Type B pancreatic cell (in vitro differentiated cells): ENCODE measurements at places on chromosomes 2 and 18.

DNA sequence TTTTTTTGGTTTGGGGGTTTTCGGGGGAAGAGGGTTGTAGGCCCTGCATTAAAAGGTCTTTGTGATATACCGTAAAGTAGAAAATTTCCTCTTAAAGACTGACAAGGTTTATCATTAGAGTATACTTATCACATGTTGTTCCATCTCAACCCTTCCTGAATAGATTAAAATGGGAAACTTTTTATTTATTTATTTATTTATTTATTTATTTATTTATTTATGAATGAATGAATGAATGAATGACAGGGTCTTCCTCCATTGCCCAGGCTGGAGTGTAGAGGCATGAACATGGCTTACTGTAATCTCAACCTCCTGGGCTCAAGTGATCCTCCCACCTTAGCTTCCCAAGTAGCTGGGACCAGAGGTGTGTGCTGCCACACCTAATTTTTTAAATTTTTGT lies 48.5 kb upstream of the SLC3A1 start:
- no peaks in the 10 kb centered on the region for H3K27me3 ChIP-seq
- no peaks in the 10 kb centered on the region for H3K4me1 ChIP-seq
- H3K4me3 ChIP-seq: no peak overlapping the region
- H3K36me3 ChIP-seq: peaks cover 14% of the 10 kb centered on the region

GRCh38 chr2:19886261-19886660 lies 15.5 kb downstream of the TTC32 start:
- peaks cover 16% of the 10 kb centered on the region for H3K4me1 ChIP-seq
- no peak overlapping the region for H3K27ac ChIP-seq
- DNase-seq: no peak
- peaks cover 4% of the 10 kb centered on the region for H3K36me3 ChIP-seq
- no peak overlapping the region for H3K4me3 ChIP-seq
- peaks cover 4% of the 10 kb centered on the region for H3K27me3 ChIP-seq

- peaks cover 11% of the 10 kb centered on the region for H3K27me3 ChIP-seq
- DNase-seq: no peak
- H3K36me3 ChIP-seq: no peaks in the 10 kb centered on the region
- no peak overlapping the region for H3K4me3 ChIP-seq
- H3K27ac ChIP-seq: no peak overlapping the region
- no peaks in the 10 kb centered on the region for H3K4me1 ChIP-seq
These were observed 91.9 kb downstream of the MRPS9 start for GRCh38 chr2:105129722-105130232.

GRCh38 chr2:164778723-164779122 lies 62.9 kb downstream of the COBLL1 start:
- no peak overlapping the region for H3K4me3 ChIP-seq
- H3K36me3 ChIP-seq: no peaks in the 10 kb centered on the region
- DNase-seq: no peak
- H3K4me1 ChIP-seq: peaks cover 13% of the 10 kb centered on the region

- DNase-seq: no peak
- no peak overlapping the region for H3K4me3 ChIP-seq
- no peaks in the 10 kb centered on the region for H3K27me3 ChIP-seq
- H3K36me3 ChIP-seq: no peaks in the 10 kb centered on the region
- H3K4me1 ChIP-seq: no peaks in the 10 kb centered on the region
These were observed 783.3 kb downstream of the PLCL1 start for GRCh38 chr2:198587741-198588140.

GRCh38 chr2:157849591-157849990 lies 26.5 kb downstream of the ACVR1 start:
- H3K27ac ChIP-seq: no peak overlapping the region
- H3K4me3 ChIP-seq: no peak overlapping the region
- DNase-seq: no peak

- H3K27ac ChIP-seq: no peak overlapping the region
- H3K27me3 ChIP-seq: no peaks in the 10 kb centered on the region
- H3K36me3 ChIP-seq: no peaks in the 10 kb centered on the region
These were observed 44.8 kb downstream of the NFATC1 start for GRCh38 chr18:79440316-79441110.

- no peak for DNase-seq
- no peaks in the 10 kb centered on the region for H3K27me3 ChIP-seq
- H3K27ac ChIP-seq: no peak overlapping the region
- H3K36me3 ChIP-seq: no peaks in the 10 kb centered on the region
- peaks cover 9% of the 10 kb centered on the region for H3K4me1 ChIP-seq
- H3K4me3 ChIP-seq: no peak overlapping the region
These were observed 121.5 kb upstream of the NABP1 start for GRCh38 chr2:191556463-191556862.

DNA sequence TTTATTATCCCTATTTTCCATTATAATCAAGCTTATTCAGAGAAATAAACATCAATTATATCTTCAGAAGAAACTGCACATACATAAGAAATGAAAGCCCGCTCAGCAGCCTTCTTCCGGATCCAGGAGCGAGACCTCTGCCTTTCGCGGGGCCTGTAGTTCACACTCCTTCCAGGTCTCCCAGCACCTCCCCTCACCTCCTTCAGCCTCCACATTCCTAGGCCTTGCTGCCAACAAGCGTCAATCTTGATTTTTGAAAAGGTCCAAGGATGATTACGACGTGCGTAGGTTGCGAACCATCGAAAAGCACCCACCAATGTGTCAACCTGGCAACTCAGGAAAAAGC lies 355 bp upstream of the KIDINS220 start:
- H3K4me3 ChIP-seq: peak overlapping the region; percentile 100
- H3K27ac ChIP-seq: peak overlapping the region; percentile 63
- H3K36me3 ChIP-seq: peaks cover 8% of the 10 kb centered on the region

GRCh38 chr2:64838817-64839216 lies 150.4 kb upstream of the SLC1A4 start:
- peaks cover under 1% of the 10 kb centered on the region for H3K27me3 ChIP-seq
- no peak for DNase-seq
- peaks cover 21% of the 10 kb centered on the region for H3K4me1 ChIP-seq
- H3K27ac ChIP-seq: no peak overlapping the region
- H3K4me3 ChIP-seq: no peak overlapping the region

GRCh38 chr2:98522854-98523253 lies 78.2 kb downstream of the INPP4A start:
- H3K4me1 ChIP-seq: peaks cover 19% of the 10 kb centered on the region
- H3K36me3 ChIP-seq: peaks cover 10% of the 10 kb centered on the region
- no peak overlapping the region for H3K4me3 ChIP-seq
- no peak overlapping the region for H3K27ac ChIP-seq

DNA sequence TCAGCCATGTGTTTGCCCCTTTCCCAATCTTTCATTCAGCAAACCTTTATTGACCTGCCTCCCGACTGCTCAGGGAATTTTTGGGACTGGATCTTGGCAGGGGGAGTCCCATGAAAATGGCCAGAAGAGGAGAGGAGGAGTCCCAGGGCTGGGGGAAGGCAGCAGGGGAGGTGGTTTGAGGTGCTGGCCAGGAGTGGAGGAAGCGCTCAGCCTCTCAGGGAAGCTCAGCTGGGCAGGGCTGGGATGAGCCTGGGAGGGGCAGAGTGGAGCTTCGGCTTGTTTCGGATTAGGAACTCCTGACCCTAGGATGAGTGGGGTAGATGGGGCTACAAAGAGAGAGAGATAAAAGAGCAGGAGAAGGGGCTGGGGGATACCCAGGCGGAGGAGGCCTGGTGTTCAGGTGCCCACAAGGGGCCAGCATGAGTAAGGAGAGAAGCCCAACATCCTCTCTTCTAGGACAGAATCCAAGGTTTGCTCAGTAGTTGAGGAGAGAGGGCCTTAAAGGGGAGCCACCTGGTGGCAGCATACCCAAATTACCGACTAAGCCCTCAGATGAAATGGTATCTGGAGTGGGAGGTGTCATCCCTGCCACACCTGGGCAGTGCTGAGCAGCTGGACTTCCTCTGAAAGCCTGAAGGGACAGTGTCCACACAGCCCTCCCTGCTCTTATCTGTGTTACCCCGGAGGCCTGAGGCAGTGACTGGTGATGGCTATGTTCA lies 91.1 kb downstream of the INHBB start:
- H3K27me3 ChIP-seq: peaks cover 33% of the 10 kb centered on the region
- H3K27ac ChIP-seq: no peak overlapping the region
- no peak overlapping the region for H3K4me3 ChIP-seq

- H3K27me3 ChIP-seq: no peaks in the 10 kb centered on the region
- peak overlapping the region; percentile 23 for H3K4me3 ChIP-seq
- H3K36me3 ChIP-seq: no peaks in the 10 kb centered on the region
- no peak for DNase-seq
These were observed 108.3 kb upstream of the PPP1CB start for GRCh38 chr2:28643327-28643726.

DNA sequence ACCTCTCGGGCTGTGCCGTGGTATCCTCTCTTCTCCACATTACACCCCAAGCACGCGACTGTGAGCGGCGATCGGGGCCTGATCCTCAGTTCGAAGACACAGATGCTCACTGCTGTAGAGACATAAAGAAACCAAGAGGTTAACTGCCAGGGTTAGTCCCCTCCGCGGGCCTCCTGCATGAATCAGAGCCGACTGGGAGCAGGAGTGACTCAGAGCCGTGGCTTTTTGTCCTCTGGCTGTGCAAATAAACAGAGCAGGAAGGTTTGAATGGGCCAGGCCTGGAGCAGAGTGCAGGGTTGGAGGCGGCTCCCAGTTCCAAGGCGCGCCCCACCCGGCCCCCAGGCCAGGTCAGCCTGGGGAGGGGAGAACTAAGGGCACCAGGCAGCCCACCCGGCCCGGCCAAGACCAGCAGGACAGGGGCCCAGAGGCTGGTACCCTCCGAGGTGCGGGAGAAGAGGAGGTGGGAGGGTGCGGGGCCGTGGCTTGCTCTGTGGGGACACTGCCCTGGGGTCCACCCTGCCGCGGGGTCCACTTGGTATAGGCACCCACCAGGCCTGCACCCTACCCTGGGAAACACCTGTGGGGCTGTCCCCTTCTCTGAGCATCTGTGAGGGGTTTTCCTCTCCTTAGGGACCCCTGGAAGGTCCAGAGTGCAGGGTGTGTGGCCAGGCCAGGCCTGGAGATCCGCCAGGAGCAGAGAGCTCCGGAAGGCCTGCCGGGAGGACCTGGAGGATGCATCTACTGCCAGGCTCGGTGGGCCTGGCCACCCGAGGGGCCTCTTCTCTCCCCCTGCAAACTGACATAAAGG lies 16.5 kb downstream of the TWIST2 start:
- peaks cover 15% of the 10 kb centered on the region for H3K36me3 ChIP-seq
- peak; percentile 80 for DNase-seq
- peak overlapping the region; percentile 79 for H3K4me3 ChIP-seq
- H3K4me1 ChIP-seq: peaks cover 41% of the 10 kb centered on the region

DNA sequence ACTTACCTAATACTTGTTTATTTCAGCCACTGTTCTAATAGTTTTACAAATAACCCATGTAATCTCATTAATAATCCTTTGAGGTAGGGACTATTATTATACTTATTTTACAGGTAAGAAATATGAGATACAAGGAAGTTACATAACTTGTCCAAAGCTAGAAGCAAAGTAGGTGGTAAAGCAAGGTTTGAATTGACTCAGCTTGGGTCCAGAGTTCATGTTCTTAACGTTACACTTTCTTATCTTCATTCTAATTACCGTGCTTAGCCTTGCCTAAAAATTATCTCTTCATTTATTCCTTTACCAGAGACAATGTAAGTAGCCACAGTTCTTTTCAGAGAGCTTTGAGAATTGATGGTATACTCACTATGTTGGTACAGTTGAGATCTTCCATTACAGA lies 743.6 kb downstream of the KCNJ3 start:
- H3K36me3 ChIP-seq: no peaks in the 10 kb centered on the region
- no peak overlapping the region for H3K4me3 ChIP-seq
- DNase-seq: no peak

DNA sequence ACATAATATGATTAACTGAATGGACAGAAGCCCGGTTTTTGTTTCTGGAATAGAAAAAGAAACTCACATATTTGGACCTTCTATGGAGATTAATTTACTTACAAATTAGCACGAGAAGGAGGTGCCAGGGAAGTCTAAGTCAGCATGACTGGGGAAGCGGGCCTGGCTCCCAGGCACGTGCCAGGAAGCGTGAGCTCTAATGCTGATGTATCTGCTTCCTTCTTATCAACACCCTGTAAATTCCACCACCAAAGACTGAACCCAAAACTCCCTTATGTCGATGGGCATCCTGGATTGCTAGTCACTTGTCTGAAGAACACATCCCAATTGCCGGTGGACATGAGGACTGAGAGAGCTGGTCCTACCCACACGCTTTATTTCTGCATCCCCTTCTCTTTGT lies 134.5 kb downstream of the GALNT14 start:
- DNase-seq: no peak
- no peaks in the 10 kb centered on the region for H3K4me1 ChIP-seq
- no peak overlapping the region for H3K27ac ChIP-seq

- DNase-seq: no peak
- no peaks in the 10 kb centered on the region for H3K4me1 ChIP-seq
- H3K27ac ChIP-seq: no peak overlapping the region
- H3K4me3 ChIP-seq: no peak overlapping the region
- H3K36me3 ChIP-seq: no peaks in the 10 kb centered on the region
These were observed 311.4 kb downstream of the LRRTM1 start for GRCh38 chr2:79993144-79993543.

DNA sequence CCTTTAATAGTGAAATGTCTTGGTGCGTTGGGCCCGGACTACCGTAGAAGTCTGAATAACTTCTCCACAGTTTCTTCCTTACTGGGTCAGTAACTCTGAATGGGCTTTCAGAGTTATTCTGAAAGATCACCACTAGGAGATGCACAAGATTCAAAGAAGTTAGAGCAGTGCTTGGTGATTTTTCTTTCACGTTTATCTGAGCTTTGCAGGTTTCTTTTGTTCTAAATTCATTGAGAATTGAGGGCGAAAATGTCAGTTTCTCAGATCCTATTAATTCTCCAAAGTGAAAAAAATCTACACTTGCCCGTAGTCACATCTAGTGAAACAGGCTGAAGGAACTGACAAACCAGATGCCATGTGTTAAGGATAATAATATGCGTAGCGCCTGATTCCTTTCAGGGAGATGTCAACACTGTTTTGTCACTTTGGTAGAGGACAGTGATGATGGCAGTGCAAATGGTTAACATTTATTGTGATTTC lies 70.1 kb downstream of the QPCT start:
- no peak for DNase-seq
- no peak overlapping the region for H3K27ac ChIP-seq
- peaks cover 24% of the 10 kb centered on the region for H3K4me1 ChIP-seq
- H3K36me3 ChIP-seq: no peaks in the 10 kb centered on the region
- peak overlapping the region; percentile 2 for H3K4me3 ChIP-seq
- H3K27me3 ChIP-seq: peaks cover 3% of the 10 kb centered on the region

- DNase-seq: no peak
- no peaks in the 10 kb centered on the region for H3K27me3 ChIP-seq
- H3K4me3 ChIP-seq: no peak overlapping the region
- peaks cover 38% of the 10 kb centered on the region for H3K36me3 ChIP-seq
- H3K4me1 ChIP-seq: peaks cover 17% of the 10 kb centered on the region
- H3K27ac ChIP-seq: peak overlapping the region; percentile 21
These were observed 57.8 kb upstream of the CCDC141 start for GRCh38 chr2:179107737-179108136.

GRCh38 chr2:44836916-44837315 lies 104.6 kb upstream of the SIX3 start:
- H3K27ac ChIP-seq: no peak overlapping the region
- no peaks in the 10 kb centered on the region for H3K36me3 ChIP-seq
- no peak overlapping the region for H3K4me3 ChIP-seq
- no peak for DNase-seq
- H3K4me1 ChIP-seq: no peaks in the 10 kb centered on the region
- H3K27me3 ChIP-seq: peaks cover 14% of the 10 kb centered on the region

GRCh38 chr18:53991805-53992204 lies 232.7 kb downstream of the MBD2 start:
- H3K27ac ChIP-seq: no peak overlapping the region
- no peak for DNase-seq
- no peaks in the 10 kb centered on the region for H3K4me1 ChIP-seq
- H3K27me3 ChIP-seq: no peaks in the 10 kb centered on the region
- H3K36me3 ChIP-seq: no peaks in the 10 kb centered on the region
